ENCODE measurements at places on chromosomes 2 and 18.
A peak's percentile ranks its signal among the peaks of the same experiment; 100 is the strongest.

DNA sequence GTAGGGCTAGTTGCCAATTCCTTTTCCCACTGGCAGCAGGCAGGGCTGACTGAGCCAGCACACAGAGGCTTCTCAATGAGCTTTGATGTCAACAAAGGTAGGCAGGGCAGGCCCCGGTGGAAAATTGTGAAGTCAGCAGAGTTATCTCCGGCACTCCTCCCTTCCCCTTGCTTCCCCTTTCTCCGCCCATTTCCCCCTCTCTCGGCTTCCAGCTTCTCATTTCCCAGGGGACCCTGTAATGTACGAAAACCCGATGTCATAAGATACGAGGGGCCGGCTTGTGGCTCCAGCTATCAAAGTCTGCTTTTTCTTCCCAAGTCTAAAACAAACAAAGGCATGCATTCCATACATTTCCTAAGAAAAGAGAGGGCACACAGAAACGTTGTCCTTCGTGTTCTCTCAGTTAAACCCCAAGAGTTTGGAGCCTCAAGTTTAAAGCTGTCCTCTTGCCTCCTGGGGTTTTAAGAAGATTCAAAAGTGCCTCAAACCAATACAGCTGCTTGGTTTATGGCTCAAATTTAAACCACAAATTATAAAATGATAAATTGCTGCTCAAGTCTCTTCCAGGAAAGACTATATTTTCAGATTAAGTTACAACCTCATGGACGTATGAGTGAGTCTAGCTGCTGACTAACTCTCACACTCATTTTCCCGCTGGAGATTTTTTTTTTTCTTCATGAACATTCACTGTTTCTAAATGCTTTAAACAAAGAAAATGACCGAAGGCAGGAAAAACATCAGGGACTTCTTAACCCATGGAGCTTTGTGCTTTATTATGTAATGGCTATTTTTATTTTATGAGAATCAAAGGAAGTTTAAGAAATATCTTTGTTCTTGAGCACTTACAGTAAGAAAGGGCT is 27.2 kb upstream of the EML4 start:
- DNase-seq: peak; percentile 78

DNA sequence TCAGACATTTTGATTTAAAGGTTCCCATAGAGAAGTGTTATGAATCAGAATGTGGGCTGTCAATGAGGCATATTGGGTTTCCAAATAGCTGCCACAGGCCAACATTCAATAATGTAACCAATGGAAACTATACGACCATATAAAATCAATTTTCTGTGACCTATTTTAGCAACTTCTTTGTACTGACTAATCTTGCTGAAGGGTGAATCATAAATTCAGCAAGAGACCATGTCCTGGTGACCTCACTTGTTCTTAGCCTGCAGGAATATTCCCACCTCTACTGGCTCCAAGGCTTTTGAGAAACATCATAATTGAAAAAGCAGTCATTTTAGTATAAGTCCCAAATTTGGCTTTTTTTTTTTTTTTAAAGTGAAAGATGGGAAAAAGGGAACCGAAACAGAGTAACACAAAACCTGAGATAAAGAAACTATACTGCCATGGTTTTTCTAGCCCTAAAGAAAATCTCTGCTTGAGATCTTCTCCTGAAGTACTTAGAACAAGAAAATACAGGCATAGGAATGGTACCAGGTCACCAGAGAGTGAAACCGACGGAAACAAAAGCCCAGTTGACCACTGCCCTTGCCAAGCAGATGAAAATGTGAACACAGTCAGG is 32.1 kb downstream of the PLEKHM3 start:
- no peak for DNase-seq

GRCh38 chr2:239756790-239757760 is 268.1 kb downstream of the NDUFA10 start:
- DNase-seq: peak; percentile 69

DNA sequence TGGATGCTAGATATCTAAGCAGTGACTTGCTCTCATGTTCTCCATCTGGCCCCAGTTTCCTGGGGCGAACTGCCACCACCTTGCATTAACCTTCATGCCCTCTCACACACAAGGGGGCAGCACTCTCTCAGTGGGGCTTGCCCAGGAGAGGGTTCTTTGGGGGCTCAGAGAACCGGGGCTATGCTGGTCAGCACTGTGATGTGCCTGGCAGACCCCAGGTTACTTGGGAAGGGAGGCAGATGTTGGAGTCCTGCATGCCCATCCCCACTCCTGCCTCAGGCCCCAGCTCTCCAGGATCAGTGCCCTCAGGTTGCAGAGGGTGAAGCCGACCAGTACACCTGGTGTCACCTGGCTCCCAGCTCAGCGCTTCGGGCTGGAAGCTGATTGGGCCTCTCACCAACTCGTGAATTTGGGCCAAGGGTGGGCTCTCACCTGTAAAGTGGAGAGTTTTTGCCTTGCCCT is 396.2 kb upstream of the HS6ST1 start:
- no peak for DNase-seq

GRCh38 chr18:8845506-8845905 is 140.2 kb downstream of the MTCL1 start:
- DNase-seq: no peak
